ENCODE measurements at places on chromosomes 13 and 19.
A peak's percentile ranks its signal among the peaks of the same experiment; 100 is the strongest.

GRCh38 chr19:6626764-6627163, 35.8 kb upstream of the CD70 start:
- no peak for DNase-seq

GRCh38 chr13:42832341-42833096, 51.1 kb downstream of the FAM216B start:
- DNase-seq = no peak

DNA sequence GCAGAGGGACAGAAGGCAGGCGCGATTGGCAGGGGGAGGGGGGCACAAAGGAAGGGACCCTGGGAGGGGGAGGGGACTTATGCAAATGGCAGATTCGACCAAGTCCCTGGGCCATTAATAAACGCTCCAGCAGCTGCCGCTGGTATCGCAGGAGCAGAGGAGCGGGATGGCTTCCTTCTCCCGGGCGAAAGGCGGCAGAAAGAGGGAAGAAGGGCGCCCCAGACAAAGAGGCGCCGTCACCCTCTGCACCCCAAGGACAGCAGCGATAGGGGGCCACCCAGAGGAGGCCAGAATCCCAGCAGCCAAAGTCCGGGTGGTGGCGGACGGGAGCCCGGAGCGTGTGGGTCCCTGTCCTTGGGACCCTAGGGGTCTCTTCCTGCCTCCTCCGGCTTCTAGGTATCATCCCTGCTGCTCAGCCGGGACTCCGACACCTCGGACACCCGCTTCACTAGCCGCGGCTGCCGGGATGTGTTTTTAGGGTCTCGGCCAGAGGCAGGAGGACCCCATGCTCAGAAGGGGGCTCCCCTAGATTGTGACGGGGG, 1.9 kb downstream of the PTPRS start:
- no peak for DNase-seq

DNA sequence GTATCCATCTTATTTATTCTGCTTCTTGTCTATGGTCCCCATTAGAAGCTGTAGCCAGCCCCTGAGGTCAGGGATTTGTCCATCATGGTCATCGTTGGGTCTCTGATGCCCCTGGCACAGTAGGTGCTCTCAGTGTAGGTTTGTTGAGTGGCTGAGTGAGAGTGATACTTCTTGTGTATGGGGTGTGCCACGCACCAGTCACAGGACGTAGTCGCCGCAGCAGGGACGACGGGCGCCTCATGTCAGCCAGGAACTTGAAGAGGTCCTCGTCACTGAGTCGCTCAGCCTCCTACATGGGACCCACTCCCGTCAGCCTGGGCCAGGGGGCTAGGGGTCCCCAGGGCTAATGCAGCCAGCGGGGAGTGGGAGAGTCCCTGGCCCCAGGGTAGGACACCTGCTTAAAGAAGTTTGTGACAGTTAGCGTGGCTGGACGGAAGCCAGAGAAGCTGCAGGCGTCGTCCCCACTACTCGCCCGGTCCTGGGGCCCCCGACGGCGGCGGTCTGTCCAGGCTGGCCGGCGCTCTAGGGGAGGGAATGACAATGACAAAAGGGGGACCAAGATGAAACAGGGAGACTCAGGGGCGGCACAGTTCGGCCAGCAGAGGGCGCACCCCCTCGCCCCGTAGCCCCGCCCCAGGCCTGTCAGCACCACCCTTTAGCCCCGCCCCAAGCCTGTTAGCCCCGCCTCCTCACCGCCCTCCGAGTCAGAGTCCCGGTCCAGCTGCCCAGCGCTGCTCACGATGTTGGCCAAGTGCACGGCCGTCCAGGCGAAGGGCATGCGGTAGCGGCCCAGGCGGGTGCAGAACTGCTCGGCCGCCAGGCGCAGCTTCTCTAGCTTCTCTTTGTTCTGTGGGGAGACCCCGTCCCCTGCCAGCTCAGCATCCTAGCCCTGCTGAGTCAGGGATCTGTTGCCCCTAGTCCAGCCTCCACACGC, 3.7 kb downstream of the ANGPTL8 start:
- peak; percentile 94 for DNase-seq

GRCh38 chr19:2812414-2813234, 7.0 kb upstream of the ZNF554 start:
- DNase-seq = no peak

DNA sequence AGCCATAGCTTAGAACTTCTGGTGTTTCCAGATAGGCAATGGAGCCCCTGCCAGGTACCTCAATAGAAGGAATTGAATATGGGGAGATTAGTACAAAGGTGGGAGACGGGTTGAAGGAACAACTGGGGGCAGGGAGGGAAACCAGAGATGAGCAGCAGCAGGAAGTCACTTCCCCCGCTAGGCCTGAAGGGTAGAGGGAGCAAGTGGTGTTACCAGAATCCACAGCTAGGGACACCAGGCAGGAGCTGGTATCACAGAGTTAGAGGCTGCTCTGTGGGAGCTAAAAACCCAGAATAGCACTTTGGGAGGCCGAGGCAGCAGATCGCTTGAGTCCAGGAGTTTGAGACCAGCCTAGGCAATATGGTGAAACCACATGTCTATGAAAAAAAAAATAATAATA, 15.3 kb upstream of the HNRNPUL1 start:
- no peak for DNase-seq

- no peak for DNase-seq
Observed at GRCh38 chr19:51093510-51094345, 11.0 kb upstream of the KLK14 start.

- DNase-seq = no peak
Observed at GRCh38 chr13:80339563-80339911, 1.4 kb downstream of the SPRY2 start.

GRCh38 chr13:111022886-111023285, 92.2 kb upstream of the ARHGEF7 start:
- DNase-seq = no peak

DNA sequence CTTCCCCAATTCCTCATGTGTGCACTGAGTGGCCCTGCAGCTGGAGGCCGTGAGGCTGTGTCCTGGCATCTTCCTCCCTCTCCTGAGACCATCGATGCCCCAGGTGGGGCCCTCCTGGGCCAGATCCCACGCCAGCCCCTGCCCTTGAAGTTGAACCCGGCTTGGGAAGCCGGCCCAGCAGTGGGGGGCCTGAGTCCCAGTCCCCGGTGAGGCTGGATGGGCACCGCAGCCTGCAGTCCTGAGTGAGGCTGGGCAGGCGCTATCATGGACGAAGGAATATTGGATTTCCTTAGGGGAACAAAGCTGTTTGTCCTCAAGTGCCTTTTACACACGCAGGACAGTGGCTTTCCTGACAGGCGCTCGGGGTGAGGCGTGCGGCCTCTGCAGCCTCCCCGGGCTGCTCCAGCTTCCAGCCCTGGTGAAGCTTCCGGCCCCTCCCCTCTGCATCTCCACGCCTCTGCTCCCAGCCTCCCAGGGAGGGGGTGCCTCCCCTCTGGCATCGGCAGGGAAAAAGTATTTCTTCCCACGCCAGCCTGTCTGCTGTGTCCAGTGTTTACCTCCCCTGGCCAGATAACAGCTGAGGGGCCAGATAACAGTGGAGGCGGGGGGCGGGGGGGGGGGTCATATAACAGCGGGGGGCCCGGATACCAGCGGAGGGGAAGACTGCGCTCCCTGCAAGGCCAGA, 159.5 kb downstream of the KDM4B start:
- no peak for DNase-seq

DNA sequence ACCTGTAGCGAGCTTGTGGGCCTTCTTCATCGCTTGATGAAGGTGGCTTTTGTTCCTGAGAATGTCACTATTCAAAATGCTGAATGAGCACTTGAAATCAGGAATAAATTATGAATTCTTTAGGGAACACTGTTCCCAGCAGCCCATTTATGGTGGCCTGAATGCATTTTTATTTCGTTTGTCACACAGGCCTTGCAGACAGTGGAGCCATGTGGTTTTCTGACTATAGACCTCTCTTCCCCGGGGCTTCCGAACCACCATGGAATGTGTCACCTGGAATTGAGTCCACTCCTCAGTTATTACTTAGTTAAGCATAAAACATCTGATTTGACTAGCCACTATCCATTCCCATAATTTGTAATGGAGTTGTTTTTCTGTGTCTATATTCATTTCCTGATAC, 396.9 kb downstream of the IRS2 start:
- no peak for DNase-seq

DNA sequence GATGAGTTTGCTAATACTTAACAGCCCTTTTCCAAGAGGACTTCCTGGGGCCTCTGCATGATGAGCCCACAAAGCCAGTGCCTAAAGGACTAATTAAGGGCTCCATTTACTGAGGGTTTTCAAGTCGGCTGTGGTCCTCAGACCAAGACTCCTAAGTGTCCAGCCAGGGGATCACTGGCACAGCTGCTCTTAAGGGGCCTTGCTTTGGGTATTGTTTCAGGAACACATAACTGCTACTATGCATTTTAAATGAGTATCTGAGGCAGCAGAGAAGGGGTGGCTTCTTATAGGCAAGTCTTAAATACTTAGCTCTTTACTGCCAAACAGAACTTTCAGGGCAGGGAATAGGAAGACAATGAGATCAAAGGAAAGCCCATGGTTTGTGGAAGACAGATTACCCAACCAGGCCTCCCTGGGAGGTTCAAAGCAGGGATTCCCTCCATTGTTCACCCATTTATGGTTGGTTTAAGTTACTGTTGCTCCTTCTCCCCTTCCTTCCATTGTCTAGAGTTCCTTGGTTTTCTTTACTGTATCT, 61.9 kb downstream of the TNFRSF19 start:
- no peak for DNase-seq

DNA sequence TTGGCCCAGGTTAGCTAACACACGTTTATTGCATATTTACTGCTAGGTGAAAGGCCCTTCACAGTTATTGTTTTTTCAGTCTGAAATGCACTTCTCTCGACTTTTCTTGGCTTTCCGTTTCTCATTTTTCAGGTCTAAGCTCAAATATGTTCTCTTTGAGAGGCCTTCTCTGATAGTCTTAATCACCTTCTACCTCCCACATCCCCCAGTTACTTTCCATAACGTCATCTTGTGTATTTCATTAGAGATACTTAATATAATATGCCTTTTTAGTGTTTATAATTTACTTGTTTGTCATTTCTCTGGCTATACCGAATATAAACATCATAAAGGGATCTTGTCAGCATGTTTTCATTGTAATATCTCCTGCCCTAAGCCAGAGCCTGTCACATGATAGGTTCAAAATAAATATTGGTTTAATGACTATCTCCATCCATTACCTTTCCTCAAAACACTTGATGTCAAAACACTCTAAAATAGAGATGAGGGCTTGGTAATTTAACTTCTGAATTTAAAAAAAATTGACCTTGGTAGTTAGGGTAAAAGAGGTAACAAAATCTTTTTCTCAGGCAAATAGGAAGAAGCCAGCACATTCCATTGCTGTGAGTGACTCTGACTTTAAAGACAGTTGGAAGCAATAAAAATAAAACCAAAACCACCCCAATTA, 168.6 kb upstream of the RFC3 start:
- no peak for DNase-seq

DNA sequence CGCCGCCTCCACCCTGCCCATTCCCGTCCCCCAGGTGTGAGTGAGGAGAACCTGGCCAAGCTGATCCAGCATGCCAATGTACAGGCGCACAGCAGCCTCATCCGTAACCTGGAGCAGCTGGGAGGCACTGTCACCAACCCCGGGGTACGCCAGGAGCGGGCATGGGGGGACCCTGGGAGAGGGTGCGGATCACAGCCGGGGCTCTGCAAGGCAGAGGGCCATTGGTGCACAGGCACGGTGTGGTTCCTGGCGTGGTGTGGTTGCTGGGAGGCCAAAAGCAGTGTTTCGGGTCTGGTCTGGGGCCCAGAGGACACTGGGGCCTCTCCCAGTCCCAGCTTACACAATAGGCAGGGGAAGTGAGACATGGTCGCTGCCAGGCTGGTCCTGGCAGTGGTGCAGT, 8.3 kb downstream of the STXBP2 start:
- DNase-seq = no peak

GRCh38 chr19:22427547-22427946, 5.4 kb upstream of the ZNF98 start:
- DNase-seq = no peak

GRCh38 chr13:77737583-77738200, 40.2 kb downstream of the SLAIN1 start:
- DNase-seq = no peak

- no peak for DNase-seq
Observed at GRCh38 chr13:98972627-98973026, 5.2 kb downstream of the DOCK9 start.

GRCh38 chr13:109790942-109791605, 4.7 kb upstream of the IRS2 start:
- no peak for DNase-seq

GRCh38 chr13:66657165-66657881, 572.8 kb downstream of the PCDH9 start:
- no peak for DNase-seq

GRCh38 chr13:23467048-23467931, 33.8 kb upstream of the SACS start:
- no peak for DNase-seq

- no peak for DNase-seq
Observed at GRCh38 chr19:46552891-46553290, 48.2 kb upstream of the CALM3 start.

DNA sequence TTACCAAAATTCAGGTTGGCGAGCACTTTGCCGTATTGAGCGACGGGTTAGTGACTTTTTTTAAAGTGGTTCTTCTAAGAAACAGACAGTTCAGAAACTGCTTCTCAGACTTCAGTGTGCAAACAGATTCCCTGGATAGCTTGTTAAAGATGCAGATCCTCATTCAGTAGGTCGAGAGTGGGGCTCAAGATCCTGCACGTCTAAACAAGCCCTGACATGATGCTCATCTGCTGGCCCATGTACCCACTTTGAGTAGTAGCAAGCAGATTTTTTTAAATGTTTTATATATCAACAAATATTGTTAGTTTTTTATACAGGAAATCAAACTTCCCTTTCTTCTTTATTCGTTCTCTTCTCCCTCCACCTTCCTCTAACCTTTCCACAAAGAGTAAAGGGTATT, 7.3 kb downstream of the METTL21C start:
- no peak for DNase-seq

DNA sequence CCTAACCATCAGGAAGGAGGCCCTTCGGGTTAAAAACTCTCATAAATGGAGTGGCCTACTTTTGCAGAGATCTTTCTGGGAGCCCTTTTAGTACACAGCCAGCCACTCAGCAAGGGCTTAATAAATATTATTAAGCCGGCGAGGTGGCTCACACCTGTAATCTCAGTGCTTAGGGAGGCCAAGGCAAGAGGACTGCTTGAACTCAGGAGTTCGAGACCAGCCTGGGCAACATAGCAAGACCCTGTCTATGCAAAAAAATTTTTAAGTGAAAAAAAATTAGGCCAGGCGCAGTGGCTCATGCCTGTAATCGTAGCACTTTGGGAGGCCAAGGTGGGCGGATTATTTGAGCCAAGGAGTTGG, 810 bp upstream of the KANK2 start:
- DNase-seq = no peak

GRCh38 chr19:1227304-1228054, 10.3 kb downstream of the CBARP start:
- no peak for DNase-seq

- DNase-seq = no peak
Observed at GRCh38 chr13:101452519-101453485, at the start of gene ITGBL1. Gene ITGBL1, plus strand, starts transcription at chr13:101452675. Its CDS starts 159 bp downstream, at chr13:101452834.

- DNase-seq = peak; percentile 100
Observed at GRCh38 chr19:49487277-49488045, at the start of gene RPL13A. Gene RPL13A, plus strand, starts transcription at chr19:49487608. Its CDS starts 22 bp downstream, at chr19:49487630.

Data from activated CD4-positive, CD25-positive, alpha-beta regulatory T cell treated with anti-CD3 and anti-CD28 coated beads, Interleukin-2, amount 50 U/mL, for 72 hours (primary cell).